NCI-H2081 (cell line): ENCODE measurements at places on chromosomes 11 and 22.

DNA sequence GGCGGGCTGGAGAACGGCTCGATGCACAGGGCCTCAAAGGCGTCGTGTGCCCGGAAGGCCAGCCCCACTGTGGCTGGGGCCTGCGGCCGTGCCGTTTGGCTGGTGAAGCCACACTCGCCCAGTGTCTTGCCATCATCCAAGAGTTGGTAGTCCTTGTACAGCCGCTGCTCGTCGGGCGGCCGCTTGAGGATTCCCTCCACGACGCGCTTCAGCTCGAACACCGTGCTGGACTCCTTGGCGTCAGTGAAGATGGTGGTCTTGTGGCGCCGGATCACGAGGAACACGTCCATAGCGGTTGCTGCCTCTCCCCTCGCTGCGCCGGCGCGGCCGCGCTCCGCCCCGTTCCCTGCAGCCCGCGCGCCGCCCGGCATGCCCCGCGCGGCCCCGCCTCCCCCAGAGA, 30.3 kb upstream of the PRDM10 start:
- no peak for DNase-seq

DNA sequence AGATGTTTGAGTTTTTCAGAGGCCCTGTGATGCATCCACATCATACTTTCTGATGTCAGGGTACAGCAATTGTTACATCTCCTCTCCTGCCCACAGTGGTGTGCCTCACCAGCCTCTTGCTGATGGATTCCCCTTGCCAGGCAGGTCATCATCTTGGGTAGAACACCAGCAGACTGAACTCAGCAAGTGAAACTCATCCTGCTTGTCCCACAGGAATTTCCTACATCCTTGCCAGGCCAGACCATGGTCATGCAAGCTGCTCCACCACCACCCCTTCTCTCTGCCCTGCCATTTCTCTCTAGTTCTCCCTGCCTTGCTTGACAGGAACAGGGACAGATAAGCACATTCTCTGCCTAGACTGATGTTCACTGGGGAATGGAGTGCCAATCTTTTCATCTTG, 85.9 kb downstream of the PAX6 start:
- DNase-seq: no peak

DNA sequence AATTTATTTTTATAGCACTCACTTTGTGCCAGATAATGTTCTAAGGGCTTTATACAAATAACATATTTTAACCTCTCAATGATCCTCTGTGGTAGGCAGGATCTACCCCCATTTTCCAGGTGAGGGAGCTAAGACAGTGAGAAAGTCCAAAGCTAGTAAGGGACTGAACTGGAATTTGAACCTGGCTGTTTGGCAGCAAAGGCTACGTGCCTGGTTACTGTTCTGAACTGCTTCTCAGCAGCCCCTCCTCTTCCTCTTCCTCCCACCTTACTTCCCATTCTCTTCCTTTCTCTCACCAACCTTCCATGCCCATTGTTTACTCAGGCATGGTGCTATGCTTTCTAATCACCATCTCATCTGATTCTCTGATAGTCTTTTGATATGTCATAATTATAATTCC, 82.0 kb downstream of the INSC start:
- DNase-seq: no peak

DNA sequence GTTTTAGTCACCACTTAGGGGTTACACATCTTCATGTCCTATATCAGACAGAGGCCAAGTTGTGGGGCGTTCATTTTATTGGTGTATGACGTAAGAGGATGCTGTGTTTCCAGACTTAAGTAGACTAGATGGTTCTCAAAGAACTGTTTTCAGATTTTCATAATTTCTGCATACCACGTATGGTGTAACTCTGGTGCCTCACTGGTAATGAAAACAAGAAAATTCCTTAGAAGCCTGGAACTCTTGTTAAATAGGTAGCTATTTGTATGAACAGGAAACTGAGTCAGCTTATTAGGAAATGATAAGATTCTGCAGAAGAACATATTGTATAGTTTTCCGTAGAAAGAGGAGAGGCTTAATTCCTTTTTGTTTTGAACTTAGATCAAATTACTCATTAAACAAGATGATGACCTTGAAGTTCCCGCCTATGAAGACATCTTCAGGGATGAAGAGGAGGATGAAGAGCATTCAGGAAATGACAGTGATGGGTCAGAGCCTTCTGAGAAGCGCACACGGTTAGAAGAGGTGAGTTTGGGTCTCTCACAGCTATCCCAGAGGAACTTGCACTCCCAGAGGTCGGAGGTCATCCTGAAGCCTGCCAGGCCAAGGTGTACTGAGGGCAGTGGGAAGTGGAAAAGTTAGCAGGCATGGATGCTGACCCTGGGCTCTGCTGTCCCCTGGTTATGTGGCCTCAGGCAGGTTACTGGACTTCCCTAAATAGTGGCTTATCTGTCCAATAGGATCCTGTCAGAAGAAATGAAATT, 3.9 kb downstream of the CDC45 start:
- no peak for DNase-seq

GRCh38 chr11:127710831-127711230, 710.3 kb upstream of the KIRREL3 start:
- no peak for DNase-seq

GRCh38 chr22:47997052-47997590, 1234.7 kb downstream of the TBC1D22A start:
- no peak for DNase-seq

- DNase-seq: peak; percentile 26
These were observed 46.1 kb upstream of the JAM3 start for GRCh38 chr11:134022748-134023147.

GRCh38 chr22:45564349-45565030, 61.8 kb downstream of the FBLN1 start:
- DNase-seq: no peak

GRCh38 chr11:12473381-12473780, 96.0 kb downstream of the PARVA start:
- no peak for DNase-seq

DNA sequence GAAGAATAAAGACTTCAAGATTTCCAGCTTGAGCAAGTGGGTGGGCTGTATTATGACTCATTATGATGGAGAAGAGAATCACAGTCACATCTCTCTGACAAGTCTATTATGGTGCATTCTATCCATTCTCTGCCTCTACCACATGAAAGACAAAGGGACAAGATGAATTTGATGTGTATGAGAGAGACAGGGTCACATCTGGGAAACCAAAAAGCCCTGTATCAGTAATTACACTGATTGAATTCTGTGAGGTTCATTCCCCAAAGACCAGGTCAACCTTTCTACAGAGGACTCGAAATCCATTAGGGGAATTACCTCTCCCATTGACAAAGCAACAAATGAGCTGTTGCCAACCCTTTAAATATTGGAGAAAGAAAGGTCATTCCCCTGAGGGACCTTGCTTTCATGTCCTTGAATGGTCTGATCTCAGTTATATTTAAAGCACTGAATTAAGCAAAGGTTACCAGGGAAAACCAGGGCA, 109.6 kb downstream of the USP35 start:
- no peak for DNase-seq

DNA sequence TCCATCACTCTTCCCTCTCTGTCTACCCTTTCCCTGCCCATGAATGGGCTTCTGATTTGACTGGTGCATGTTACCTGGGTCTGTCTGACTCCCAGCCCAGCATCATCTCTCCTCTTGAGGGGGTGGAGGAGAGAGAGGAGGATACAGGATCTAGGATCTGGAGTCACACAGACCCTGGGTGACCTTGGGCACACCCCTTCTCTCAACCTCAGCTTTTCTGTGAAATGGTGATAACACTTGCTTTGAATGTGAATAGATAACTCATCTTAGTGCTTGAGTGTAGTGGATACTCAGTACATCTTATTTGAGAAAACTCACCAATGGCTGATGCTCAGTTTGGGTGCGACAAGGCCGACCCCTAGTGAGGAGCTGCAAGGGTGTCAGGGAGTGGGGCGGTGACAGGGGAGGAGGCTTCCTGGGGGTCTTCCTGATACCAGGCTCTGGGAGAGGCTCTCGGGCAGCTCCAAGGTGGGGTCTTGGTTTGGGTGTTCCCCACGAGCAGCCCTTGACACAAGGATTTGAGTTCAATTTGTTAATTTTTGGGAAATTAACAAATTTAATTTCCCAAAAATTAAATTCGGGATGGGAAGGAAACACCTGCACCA, 9.0 kb downstream of the INCENP start:
- DNase-seq: no peak

GRCh38 chr22:50481440-50482106, at the start of gene ADM2:
TSS of gene ADM2 (plus strand) at chr22:50481543. CDS start at chr22:50481848, 305 bp downstream.
- no peak for DNase-seq

GRCh38 chr11:10584071-10584501, 15.6 kb upstream of the LYVE1 start:
- DNase-seq: no peak

- no peak for DNase-seq
These were observed 14.8 kb downstream of the LMO2 start for GRCh38 chr11:33877038-33877437.

GRCh38 chr11:134783234-134783633, 371.2 kb upstream of the B3GAT1 start:
- no peak for DNase-seq

DNA sequence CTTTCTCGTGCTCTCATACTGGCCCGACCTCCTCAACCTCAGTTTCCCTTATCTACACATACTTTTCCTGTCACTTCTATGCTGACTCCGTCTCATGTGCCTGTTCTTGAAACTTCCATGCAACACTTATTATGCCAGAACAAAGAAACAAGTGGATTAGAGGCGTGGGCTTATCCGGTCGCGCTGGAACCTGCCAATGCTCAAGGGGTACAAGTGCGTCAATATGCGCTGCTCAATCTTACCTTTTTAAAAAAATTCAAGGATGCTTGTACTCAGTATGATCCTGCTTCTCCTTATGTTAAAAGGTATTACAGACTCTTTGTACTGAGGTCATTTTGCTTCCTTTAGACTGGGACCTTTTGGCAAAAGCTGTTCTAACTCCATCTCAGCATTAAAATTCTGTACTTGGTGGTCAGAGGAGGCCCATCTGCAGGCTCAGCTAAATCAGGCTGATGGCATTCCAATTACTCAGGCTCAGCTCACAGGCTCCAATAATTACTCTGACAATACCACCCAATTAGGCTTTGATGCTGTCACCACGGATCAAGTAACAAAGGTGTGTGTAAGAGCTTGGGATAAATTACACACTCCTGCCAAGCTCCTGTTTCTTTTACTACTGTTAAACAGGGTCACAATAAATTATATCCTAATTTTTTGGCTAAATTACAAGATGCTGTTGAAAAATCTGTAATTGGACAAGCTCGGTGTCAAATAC, 26.3 kb upstream of the ALDH3B2 start:
- no peak for DNase-seq

GRCh38 chr11:127825183-127825582, 762.2 kb downstream of the ETS1 start:
- DNase-seq: no peak

GRCh38 chr22:21919526-21920307, 32.9 kb downstream of the PPM1F start:
- no peak for DNase-seq

DNA sequence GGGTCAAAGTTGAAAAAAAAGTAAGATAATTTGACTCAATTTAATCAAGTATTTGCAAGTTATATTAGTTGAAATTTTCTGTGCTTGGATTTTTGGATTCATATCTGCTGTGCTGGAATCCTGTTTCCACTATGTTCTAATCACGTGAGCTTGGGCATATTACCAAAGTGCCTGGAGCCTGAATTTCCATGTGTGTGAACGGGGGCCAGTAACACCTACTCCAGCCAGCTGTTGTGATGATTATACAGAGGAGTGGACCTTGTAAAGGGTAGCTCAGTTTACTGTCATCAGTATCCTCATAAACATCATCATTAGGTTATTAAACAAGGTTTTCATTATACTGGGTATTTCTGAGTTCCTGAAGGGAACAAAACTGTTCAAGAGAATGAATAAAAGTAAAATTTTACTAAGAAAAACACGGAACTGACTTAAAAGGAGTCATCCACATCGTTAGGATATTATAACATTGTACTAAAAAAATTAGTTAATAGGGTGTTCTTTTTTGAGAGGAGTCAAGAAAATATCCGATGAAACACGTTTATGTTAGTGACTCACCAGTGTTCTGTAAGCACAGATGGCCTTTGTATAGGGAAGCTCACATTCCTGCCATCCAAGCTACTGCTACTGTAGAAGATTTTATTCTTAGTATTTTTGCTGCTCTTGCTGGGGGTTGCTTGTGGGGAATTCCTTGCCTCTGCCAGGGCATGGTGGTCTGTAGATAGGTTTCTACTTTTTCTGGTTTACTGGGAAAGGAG, 144.1 kb downstream of the ARHGAP42 start:
- DNase-seq: no peak

GRCh38 chr22:46202897-46203600, 47.0 kb downstream of the CDPF1 start:
- DNase-seq: no peak

DNA sequence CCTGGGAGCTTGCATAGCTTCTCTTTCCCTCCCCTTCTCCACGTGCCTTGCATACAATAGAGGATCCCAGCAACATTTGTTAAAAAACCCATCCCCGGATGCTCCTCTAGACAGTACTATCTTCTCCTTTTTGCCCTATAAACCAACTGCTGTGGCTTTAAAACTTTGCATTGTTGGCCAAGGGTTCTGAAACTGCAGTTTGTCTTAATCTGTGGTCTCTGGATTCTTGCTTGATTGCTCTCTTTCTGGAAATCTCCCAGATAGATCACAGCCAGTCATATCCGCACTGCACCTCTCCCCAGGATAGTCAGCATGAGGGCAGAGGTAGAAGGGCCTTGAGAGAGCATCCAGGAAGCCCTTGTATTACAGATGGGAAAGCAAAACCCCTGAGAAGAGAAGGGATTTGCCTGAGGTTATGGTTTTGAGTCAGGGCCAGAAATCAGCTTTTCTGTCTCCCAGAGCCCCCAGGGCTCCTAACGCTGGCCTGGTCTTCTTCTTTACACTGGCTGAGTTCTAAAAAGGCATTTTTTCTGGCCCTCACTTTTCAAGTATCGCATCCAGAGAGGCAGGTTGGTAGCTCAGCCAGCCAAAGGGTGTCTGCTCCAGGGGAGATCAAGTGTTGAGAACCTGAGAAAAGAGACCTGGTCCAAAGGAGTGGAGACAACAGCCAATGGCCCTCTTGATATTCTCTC, 70.6 kb downstream of the ADM start:
- no peak for DNase-seq

GRCh38 chr22:22032906-22033802, 50.6 kb upstream of the TOP3B start:
- no peak for DNase-seq

GRCh38 chr11:32053151-32053888, 37.6 kb upstream of the RCN1 start:
- no peak for DNase-seq

DNA sequence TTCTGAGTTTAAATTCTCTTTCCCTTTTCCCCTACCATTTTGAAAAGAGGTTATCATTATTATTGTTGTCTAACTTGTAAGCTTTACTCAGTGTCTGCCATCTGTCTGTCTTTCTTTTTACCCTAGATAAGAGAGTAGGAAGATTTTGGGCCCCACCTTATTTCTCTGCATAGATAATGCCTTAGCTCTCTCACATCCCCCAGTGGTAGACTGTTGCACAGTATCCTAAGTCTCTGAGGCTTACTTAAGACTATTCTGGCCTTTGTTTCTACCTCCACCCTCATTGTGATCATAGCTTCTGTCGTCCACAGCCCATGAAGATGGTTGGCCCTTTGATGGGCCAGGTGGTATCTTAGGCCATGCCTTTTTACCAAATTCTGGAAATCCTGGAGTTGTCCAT, 3.6 kb upstream of the OR51L1 start:
- no peak for DNase-seq

- no peak for DNase-seq
These were observed 6.8 kb upstream of the ESAM start for GRCh38 chr11:124768914-124769313.

- DNase-seq: no peak
These were observed 191.9 kb downstream of the SWAP70 start for GRCh38 chr11:9855579-9856287.
